Daoy (cell line): ENCODE measurements at places on chromosomes 6 and 20. TPM values are rescaled to one million over a fixed set of nuclear protein-coding genes. Genes with fewer than 3 reads are reported as not detected.

- DNase-seq, result peak; percentile 92
Measured at GRCh38 chr6:15148356-15148946, 97.4 kb upstream of the JARID2 start.

DNA sequence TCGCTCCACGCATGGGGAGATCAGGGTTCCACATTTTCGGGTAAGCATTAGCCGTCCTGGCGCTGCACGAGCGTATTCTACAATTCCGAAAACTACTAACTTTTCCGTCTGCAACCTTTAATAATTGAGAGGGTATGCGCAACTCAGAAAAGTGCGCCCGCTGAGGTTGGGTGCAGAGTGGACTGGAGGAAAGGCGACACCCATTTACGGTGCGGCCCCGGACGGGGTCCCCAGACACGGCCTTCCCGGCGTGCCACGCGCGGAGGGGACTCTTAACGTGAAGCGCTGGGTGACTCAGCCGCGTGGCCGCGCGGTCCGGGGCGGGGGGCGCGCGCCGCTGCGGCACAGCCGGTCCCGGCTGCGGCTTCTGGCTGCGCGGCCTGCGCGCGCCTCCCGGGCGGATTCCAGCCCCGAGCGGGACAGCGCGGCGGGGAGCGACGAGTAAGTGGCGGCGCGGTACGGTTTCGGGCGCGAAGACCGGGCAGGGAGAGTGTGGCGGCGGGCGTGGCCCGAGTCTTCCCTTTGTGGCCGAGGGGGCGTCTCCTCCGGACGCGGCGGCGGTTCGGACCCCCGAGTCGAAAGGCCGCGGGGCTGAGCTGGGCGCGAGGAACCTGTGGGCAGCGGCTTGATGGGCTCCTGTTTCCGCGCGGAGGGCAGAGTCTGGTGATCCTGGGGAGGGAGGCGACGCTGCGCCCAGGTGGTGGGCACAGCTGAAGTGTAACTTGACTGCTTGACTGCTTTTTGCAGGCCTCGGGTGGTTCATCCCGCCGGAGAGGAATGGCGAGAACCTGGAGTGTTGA lies at the start of the genes KCTD20 and PXT1:
TSS of gene KCTD20 (plus strand) at position 330 of the 800 bp plus-strand sequence. CDS start 27,098 bp downstream, outside the sequence.
TSS of gene PXT1 (minus strand) at position 184 of the 800 bp plus-strand sequence. CDS start 16,772 bp downstream, outside the sequence.
- DNase-seq, result peak; percentile 95

DNA sequence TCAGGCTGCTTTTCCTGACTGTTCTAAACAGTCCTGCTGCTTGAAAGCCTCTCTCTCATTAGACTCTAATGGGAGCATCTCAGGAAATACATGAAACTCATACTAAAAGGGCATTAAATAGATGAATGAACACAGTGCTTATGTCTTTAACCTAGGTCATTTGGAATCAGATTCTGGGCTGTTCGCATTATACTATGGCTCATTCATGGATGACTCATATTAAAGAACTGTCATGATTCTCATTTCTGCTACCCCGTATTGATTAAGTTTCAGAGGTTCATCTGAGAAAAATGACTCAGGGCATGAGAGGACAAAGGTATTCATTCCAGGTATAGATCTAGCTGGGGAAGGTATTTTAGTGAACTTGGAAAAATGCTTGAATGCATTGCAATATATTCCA lies 335.5 kb downstream of the GJA1 start:
- DNase-seq, result no peak

PRDM1 gene
- 0.86 and 2.9 TPM in 2 replicates for total RNA-seq

COMMD7 gene
- total RNA-seq, result 36.1 and 41.0 TPM in 2 replicates
